ENCODE measurements at places on chromosomes 7 and 10. TPM values are rescaled to one million over a fixed set of nuclear protein-coding genes. Genes with fewer than 3 reads are reported as not detected.

CALML3 gene
- not detected for total RNA-seq

CCDC146 gene
- total RNA-seq, result 0.40 TPM

SPDYE6 gene
- not detected for total RNA-seq

POLR1F gene
- total RNA-seq, result 27.7 TPM

IQUB gene
- not detected for total RNA-seq

PDGFA gene
- total RNA-seq, result 23.1 TPM

PDE1C gene
- total RNA-seq, result 0.53 TPM

SUN3 gene
- total RNA-seq, result not detected

SRRM3 gene
- total RNA-seq, result 1.4 TPM

CH25H gene
- total RNA-seq, result not detected

CAMK1D gene
- total RNA-seq, result 3.9 TPM

H2BK1 gene
- not detected for total RNA-seq

ADAM8 gene
- total RNA-seq, result 1.6 TPM

GPR15LG gene
- not detected for total RNA-seq

TSPAN13 gene
- 0.17 TPM for total RNA-seq

ZNF365 gene
- total RNA-seq, result 8.2 TPM

CPA4 gene
- 25.9 TPM for total RNA-seq

CDC14C gene
- not detected for total RNA-seq

NUTM2D gene
- total RNA-seq, result 1.6 TPM

NRAP gene
- not detected for total RNA-seq

CPA1 gene
- not detected for total RNA-seq

BAIAP2L1 gene
- total RNA-seq, result 11.1 TPM

ATOH7 gene
- not detected for total RNA-seq

SLC18A2 gene
- total RNA-seq, result not detected

ANKRD30A gene
- total RNA-seq, result not detected

FAM237B gene
- total RNA-seq, result not detected

CNNM1 gene
- total RNA-seq, result not detected

GIMAP8 gene
- total RNA-seq, result not detected

VPS37D gene
- 4.7 TPM for total RNA-seq

CCL24 gene
- total RNA-seq, result not detected

PNLIPRP3 gene
- total RNA-seq, result 0.13 TPM

CYP2C19 gene
- total RNA-seq, result not detected

ATG9B gene
- not detected for total RNA-seq

NPC1L1 gene
- not detected for total RNA-seq

FEZF1 gene
- not detected for total RNA-seq

HIF1AN gene
- 9.8 TPM for total RNA-seq

CRHR2 gene
- not detected for total RNA-seq

HMX3 gene
- not detected for total RNA-seq

ZRANB1 gene
- total RNA-seq, result 11.5 TPM

TDRD1 gene
- total RNA-seq, result not detected

TBRG4 gene
- 157 TPM for total RNA-seq

PTN gene
- 0.23 TPM for total RNA-seq

UNCX gene
- total RNA-seq, result not detected

PLEKHS1 gene
- not detected for total RNA-seq

STEAP1B gene
- total RNA-seq, result 0.08 TPM

CHRM2 gene
- total RNA-seq, result not detected

CLEC2L gene
- not detected for total RNA-seq

NAT16 gene
- not detected for total RNA-seq

MMP21 gene
- total RNA-seq, result not detected

ADIRF gene
- total RNA-seq, result 0.77 TPM

AIFM2 gene
- 10.0 TPM for total RNA-seq

ASB10 gene
- not detected for total RNA-seq

ABCC2 gene
- 0.90 TPM for total RNA-seq

MYH16 gene
- 29.6 TPM for total RNA-seq

SH2D4B gene
- total RNA-seq, result not detected

DOCK1 gene
- 28.6 TPM for total RNA-seq
